ENCODE measurements at places on chromosomes 5 and 9.

DNA sequence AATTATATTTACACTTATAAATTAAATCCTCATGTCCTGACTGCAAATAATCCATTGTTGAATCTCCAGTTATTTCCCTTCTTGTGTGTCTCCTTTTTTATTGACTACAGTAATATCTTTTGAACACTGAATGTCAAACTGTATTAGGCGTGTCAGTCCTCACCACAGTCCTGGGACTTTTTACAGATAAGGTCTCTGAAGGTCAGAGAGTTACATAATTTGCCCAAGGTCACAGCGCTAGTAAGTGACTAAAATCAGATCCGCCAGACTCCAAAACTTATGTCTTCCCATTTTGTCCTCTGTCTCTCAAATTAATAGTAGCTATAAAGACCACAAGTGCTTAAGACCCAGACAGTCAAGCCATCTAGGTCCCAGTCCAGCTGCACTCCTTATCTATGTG is 274.3 kb downstream of the NR3C1 start:
- DNase-seq, result no peak

GRCh38 chr5:9108162-9108561 is 437.7 kb downstream of the SEMA5A start:
- no peak for DNase-seq

DNA sequence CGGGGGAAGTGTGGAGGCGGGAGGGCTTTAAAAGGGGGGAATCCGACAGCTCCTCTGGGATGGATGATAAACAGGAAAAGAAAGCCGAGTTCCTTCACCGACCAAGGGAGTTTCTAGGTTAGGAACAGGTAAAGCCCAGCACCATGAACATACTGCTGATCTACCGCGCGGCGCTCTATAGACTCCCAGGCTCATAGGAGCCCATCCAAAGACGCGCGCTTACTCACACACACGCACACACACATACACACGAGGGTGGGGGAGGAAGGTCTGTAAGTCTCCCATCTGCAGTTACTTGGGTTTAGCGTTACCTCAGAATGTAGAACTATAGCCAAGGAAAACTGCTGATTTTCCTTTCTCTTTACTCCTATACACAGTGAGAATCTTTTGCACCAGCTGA is 2.6 kb upstream of the GABRB2 start:
- DNase-seq, result no peak

DNA sequence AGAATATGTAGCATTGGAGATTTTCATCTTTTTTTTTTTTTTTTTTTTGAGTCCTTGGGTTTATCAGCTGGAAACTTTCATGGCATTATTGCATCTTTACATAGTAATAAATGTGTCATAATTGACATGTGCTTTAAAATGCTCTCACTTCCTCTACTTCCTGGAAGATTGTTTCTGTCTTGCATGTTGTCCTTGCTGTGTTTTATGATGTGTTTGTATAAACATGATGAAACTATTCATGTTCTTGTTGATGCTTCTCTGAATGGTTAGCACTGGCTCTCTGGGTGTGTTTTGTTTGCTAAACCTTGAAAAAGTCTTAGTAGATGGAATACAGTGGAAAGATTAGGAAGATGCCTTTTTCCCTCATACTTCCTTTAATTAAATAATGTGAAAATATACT is 87.9 kb downstream of the IQGAP2 start:
- no peak for DNase-seq

DNA sequence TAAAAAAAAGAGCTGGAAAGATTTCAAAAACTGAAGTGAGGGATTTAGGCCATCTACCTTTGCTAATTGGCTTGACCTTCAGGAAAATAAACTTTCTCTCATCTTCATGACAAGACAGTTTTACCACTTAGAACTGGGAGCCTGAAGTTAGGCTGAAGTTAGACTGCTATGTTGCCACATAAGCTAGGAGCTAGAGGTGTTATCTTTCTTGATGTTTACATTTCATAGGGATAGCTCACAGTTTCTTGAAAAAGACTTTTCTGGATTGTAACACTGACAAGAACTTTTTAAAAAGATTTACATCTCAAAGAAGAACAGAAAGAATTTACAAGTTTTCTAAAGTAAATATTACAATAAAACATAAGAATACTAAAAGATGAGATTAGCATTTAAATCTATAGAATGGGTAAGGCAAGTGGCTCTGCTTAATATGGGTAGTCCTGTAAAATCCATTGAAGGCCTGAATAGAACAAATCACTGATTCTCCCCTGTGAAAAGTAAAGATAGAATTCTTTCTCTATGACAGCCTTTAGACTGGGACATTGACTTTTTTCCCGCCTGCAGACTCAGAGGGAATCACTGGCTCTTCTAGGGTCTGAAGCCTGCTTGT is 1665.4 kb upstream of the CDH9 start:
- DNase-seq, result no peak

GRCh38 chr5:640461-641330 is 28.6 kb downstream of the CEP72 start:
- DNase-seq, result no peak

DNA sequence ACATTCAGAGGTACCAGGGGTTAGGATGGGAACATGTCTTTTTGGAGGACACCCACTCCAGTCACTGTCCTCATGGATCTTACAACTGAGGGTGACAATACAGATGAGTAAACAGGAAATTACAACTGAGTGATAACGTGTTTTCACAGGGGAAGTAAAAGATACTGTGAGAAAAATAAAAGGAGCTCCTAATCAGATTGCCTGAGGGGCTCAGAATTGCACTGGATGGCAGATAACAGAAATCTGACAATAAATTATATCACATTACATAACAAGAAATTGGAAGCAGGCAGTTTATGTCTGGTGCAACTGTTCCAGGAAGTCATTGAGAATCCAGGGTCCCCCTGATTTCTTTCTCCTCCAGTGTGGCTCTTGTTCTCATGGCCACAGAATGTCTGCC is 40.1 kb upstream of the PCSK1 start:
- DNase-seq, result no peak

DNA sequence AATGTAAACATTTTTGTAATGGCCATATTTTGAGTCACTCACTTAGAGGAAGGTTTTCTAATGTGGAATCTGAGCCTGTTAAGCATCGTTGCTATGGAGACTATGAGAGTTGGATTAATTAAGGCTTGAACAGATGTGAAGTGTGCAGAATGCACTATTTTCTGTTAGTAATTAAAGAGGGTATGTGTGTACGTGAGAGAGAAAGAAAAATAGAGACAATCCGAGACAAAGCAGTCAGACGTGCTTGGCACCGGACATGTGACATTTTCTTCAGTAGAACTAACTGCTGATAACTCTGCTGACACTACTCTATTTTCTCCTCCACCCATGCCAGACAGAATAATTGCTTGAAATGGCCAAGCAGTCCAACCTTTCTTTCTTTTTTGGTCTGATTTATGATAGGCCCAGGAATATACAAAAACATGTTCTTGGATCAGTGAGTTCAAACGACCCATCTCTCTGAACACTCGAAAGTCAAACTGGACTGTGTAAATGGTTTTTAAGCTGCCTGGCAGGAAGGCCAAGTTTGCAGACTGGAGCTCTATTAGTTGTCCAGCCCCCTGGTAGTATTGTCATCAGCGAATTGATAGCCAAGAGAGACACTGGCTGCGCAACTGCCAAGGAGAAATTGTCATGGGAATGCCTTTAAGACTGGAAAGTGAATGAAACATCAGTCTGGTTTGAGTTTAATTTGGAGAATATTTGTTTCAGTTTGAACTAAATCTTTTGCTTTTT is 322.1 kb downstream of the ARHGEF28 start:
- no peak for DNase-seq
